Renal pelvis (tissue), 12 donors: ENCODE measurements at places on chromosomes 1 and 21.

- no peak for DNase-seq
Measured at GRCh38 chr1:33332881-33333280, 12.0 kb upstream of the A3GALT2 start.

GRCh38 chr1:201947697-201948008 lies 1.3 kb upstream of the LMOD1 start:
- no peak for DNase-seq

DNA sequence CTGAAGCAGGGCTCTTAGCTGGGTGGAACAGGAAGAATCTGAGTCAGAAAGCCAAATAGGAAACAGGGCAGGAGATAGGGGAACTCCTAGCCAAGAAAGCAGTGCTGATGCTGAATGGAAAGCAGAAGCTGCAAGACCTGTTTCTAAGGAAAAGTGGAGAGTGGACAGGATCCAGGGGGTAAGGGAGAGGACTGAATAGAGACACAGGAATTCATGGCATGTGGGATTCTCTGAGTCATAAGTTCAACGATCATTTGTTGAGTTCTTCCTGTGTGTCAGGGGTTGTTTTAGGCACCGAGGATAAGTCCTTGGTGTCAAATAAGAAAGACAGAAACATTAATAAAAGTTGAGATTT lies 153.8 kb upstream of the FGGY start:
- DNase-seq, result no peak

DNA sequence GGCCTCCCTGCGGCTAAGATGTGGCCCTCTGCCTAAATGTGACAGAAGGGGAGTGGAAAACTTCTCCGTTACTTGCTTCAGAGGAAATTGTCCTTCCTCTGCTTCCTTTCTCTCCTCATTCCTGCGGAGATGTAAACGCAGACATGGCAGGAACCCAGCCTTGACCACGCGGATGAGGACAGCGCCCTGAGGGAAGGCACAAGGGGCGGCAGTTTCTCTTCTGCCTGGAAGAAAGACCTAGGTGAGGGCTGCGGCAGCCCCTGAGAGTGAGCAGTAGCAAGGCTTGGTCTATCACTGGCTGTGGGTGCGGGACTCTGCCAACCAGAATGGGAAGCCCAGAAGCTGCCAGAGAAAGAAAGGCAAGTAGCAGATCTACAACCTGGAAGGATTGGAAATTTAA lies 14.0 kb upstream of the CTPS1 start:
- no peak for DNase-seq

DNA sequence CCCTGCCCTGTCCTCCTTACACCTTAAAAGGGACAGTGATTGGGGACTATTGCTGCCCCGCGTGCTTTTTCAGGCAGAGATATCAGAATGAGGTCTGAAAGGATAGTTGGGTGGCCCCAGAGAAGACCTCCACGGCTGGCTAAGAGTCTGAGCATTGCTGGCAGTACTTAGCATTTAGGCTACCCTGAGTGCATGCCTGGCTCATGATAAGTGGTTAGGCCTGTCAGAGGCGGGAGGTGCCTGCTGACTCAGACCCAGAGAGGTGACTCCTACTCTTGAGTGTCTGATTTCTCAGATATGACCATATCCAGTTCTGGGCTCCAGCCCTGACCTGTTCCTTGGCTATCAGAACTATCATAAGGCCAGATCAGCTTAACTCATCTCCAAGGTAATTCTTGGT lies 213.7 kb downstream of the PBX1 start:
- no peak for DNase-seq

DNA sequence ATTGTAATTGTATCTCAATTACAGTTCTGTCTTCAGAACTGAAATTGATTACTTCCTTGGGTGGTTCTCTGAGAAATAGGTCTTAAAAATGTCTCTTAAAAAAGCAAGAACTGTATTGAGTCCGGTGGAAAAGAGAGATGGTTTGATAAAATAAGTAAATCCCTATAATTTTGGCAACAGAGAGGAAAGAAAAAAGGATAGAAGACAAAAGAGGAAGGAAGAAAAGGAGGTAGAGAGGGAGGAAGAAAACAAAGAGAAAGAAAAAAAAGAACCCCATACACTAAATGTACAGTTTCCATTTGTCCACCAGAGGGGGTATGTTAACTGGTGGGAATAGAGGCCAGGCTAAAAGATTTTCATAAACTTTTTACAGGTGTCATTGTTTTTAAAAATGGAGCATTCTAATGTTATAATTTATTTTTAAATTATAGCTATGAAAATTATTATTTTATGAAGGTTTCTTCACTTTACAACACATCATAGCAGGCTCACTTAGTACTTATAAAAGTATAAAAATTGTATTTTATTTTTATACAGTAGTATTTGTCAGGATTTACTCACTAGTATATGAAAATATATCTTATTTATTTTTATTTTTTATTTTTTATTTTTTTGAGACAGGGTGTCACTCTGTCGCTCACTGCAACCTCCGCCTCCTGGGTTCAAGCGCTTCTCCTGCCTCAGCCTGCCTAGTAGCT lies 2.1 kb upstream of the UBE2T start:
- no peak for DNase-seq

DNA sequence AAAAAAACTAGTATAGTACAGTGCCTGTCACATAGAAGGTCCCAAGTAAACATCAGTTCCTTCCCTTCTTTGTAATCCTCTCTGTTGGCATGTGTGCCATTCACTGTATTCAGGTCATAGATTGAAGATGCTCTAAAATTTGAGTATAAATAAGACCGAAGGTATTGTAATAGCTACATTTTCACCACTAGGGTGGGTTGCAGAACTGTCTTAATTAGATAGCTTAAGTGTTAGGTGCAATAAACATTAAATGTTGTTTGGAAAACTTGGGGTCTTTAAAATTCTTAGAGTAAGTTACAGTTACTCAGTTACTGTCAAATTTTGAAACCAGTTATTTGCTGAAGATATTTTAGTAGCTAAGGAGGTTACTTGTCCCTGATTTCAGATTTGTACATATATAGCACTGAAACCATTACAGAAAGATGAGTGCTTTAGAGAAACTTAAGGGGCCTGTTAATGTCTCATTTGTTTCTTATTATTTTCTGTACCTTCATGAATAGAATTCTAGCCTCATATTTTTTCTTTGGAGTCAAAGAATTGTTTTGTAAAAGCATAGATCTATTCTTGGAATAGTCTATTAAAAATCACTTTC lies 24.3 kb downstream of the PER3 start:
- peak; percentile 4 for DNase-seq

DNA sequence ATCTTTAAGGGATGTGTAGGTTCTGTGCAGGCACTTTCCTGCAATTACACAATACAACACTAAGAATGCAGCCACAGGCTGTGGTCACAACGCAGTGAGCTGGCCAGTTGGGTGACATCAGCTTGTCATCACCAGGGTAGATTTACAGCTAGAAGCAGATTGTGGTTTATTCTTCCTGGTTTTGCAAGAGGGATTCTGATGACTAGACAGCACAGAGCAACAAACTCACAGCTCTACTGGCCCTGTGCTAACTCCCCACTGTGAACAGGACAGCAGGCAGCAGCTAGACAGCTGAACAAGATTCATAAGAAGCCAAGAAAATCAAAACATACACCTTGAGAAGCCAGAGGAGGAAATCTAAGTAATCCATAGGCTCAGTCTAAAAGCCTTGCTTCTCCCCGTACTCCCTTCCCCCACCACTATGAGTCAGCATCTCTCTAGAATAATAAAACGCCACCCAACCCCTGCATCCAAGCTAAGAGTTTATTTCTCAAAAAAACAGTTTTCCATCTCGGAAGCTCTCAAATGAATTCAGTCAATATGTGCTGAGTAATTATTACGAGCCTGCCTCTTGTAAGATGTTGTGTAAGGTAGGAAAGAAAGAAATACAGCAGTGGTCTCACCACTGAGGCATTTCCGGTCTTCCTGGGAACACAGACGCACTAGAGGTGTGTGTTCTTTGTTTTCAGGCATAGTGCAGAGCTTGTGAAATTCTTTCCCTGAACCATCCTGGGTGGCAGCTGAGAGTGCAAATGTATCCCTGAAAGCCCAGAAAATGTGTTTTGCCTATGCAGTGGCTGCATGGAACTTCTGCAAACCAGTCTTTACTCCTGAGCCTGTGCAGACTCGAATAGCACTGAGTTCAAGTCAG lies 162.8 kb downstream of the NTPCR start:
- DNase-seq, result peak; percentile 81

DNA sequence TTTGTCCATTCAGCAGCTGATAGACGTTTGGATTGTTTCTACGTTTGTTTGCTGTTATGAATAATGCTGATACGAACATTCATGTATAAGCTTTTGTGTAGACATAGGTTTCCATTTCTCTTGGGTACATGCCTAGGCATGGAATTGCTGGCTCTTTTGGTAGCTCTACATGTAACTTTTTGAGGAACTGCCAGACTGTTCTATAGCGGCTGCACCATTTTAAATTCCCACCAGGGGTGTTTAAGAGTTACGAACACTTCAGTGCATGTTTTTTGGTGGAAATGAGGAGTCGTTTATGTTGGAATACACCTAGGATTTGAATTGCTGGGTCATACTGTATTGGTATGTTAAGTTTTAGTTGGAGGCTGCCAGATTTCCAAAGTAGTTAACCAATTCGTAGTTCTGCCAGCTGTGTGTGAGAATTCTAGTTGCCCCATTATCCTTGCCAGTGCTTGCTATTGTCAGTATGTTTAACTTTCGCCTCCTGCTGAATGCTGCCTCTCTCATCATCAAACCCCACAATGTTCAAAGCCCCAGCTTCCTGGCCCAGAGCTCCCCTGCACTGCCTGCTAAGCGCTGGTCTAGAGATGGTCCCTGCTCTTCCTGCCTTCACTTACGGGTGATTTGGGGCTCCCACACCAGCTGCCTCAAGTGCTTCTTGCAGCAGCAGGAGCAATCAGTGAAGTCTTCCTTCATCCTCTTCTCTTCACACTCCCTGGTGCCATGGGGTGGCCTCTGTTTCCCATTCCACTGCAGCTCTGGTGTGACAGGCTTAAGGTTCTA lies 81.0 kb downstream of the MAN1C1 start:
- DNase-seq, result no peak

DNA sequence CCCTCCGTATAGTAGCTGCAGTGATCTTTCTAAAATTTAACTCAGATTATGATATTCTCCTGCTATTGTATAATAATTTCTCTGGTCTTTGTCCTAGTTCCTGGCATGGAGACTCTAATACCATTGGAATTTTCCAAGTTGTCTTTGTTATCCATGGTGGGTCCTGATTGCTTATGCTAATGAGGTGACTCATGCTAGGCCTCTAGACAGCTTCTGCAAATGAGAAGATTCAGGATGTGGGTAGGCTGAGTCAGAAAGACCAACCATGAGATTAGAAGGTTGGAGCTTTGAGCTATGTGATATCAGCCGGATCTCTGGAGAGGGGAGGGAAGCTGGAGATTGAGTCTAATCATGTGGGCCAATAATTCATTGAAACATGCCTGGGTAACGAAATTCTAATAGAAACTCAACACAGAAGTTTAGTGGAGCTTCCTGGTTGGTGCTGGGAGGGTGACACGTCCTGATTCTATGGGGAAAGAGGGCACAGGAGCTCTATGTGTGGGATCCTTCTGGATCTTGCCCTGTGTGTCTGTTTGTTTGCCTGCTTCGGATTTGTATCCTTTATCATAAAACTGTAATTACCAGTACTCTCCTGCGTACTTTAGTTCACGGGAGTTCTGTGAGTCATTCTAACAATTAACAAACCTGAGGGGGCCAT lies 73.2 kb upstream of the CNIH3 start:
- no peak for DNase-seq

- no peak for DNase-seq
Measured at GRCh38 chr1:107413951-107414350, 273.1 kb downstream of the NTNG1 start.

DNA sequence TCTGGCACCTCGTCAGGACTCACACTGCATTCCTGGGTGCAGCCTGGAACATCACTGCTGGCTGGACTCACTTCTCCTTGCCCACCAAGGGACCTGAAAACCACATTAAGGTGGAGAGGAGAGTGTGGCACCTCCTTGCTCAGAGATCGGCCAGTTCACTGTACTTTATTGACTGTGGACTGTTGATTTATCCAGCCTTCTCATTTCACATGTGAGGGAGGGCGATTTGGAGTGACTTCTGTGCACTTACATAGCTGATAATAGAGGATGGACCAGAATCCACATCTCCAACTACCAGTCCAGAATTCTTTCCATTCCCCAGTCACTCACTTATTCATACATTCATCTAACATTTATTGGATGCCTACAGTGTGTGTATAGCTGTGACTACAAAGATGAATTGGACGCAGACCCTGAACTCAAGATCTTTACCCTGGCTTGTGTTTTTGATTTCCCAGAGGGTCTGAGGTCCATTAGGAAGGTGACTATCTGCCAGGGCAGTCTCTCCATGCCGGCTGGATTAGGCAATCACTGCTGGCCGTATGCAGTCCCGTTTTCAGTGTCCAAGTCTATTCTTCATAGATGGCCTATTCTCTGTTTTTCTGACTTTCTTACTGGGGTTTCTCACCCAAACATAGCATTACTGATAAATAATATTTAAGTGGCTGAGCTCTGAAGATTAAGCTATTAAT lies 233.5 kb upstream of the SGIP1 start:
- DNase-seq, result no peak

GRCh38 chr1:195851804-195852203 lies 756.4 kb downstream of the KCNT2 start:
- no peak for DNase-seq

- DNase-seq, result no peak
Measured at GRCh38 chr1:67691712-67692111, 6.7 kb downstream of the GADD45A start.

GRCh38 chr1:201221201-201221846 lies 30.7 kb downstream of the IGFN1 start:
- no peak for DNase-seq

DNA sequence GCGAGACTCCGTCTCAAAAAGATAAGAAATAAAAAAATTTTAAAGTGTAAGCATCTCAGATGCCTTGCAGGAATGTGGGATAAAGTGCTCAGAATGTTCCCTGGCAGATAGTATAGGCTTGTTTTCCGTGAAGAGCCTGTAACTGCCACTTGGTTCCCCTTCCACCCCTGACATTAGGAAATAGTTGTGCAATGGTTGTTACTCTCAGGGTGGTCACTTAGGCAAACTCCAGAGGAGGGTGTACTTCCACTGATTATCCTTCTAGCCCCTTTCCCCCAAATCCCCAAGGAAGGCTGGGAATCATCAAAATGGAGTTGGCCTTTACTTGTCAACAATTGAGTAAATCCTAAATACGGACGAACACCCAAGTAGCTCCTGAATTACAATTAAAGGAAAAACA lies 10.4 kb downstream of the RPL11 start:
- no peak for DNase-seq
